ENCODE measurements at places on chromosomes 4 and X.

GRCh38 chr4:38614231-38614630, 49.8 kb upstream of the KLF3 start:
- DNase-seq, result no peak

GRCh38 chr4:100306018-100306417, 115.8 kb upstream of the DDIT4L start:
- no peak for DNase-seq

DNA sequence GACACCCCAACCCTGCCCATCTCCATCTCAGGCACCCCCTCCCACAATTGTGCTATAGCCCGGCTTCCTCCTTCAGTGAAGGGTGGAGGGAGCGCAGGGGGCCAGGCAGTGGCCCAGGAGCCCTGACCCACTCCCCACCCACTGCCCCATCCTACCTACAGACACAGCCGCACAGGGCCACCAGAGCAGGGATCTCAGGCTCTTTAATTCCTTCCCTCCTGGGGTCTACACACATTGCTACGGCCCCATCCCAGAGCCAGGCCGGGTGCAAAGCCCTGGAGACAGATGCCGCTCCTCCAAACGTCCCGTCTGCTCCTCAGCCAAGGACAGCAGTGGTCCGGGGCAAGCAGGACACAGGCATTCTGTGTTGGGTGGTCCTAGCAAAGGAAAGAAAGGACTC, 12.8 kb upstream of the DUSP9 start:
- DNase-seq, result no peak

- DNase-seq, result no peak
Measured at GRCh38 chrX:129650821-129651510, 3.8 kb downstream of the APLN start.

GRCh38 chr4:74114234-74114633, 15.2 kb upstream of the CXCL2 start:
- DNase-seq, result no peak

GRCh38 chr4:5433196-5433595, 275.2 kb downstream of the EVC2 start:
- no peak for DNase-seq

DNA sequence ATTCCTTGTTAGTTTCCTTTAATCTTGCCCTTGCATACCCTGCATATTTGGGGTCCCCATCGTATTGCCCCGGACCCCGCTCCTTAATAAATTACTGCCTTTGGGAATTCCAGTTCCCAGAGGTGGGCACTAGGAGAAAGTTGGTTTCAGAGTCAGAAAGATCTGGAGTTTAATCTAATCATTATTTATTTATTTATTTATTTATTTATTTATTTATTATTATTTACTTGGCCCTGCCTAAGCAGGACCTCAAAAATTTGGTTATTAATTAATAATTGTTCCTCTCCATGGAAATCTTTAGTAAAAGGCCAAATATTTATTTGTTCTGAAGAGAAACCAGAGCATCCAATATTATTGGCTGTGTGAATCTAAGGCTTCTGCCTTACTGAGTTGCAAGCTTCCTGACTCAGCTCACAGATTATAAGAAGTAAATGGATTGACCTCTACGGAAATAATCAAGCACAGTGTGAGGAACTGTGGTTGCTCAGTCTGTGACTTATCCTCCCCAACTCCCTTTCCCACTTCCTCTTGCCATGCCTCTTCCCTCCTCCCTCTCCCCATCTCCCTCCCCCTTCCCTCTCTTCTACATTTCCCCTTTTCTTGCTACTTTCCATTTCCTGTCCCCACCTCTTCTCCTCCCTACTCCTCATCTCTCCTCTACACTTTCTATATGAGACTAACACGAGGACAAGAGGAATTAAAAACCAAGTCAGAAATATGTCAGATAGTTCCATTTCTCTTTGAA, 61.5 kb upstream of the AP1S2 start:
- no peak for DNase-seq

DNA sequence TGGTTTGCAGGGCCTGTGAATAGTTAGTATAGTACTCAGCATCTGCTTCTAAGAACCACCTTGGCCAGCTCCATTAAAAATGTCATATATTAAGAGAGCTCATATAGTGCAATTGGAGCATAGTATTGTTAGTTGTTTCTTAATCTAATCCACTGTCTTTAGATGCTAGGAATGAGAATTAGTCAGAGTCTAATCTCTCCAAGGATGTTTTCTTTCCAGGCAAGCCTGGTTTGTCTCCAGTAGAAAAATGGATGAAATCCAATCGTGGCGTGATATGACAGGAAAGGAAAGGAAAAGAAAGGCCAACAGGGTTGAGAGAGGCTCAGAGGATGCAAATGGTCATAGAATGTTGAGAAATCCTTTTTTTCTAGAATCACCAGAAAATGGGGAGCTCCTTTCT, 15.0 kb upstream of the TMEM164 start:
- no peak for DNase-seq

- DNase-seq, result no peak
Measured at GRCh38 chrX:144916785-144917184, 330.5 kb upstream of the SPANXN1 start.

DNA sequence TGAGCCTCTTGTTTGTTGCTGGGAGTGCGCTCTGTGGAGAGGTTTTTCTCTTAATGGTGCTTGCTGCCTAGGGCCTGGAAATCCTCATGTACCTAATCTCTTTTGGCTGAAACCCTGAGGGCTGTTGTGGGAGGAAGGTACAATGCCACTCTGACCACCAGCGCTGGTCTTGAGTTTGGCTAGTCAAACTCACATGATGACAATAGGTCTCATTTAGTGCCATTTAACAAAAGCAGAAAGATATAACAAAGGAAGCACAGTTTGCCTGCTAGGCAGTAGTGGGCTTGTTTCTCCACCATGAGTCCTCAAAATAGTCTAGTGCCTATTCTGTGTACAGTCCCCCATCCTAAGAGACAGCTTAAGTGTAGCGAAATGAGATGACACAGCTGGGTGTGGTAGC, 111.3 kb downstream of the TSPAN7 start:
- no peak for DNase-seq

- no peak for DNase-seq
Measured at GRCh38 chr4:140893939-140894338, 137.8 kb upstream of the TBC1D9 start.

Data from stimulated activated CD8-positive, alpha-beta memory T cell treated with anti-CD3 and anti-CD28 coated beads, Interleukin-4, amount 100 ng/mL, for 1 hour (primary cell).